AG04450 (cell line): ENCODE measurements at places on chromosomes 2 and 18. TPM values are rescaled to one million over a fixed set of nuclear protein-coding genes. Genes with fewer than 3 reads are reported as not detected.

DOK6 gene
- polyA plus RNA-seq, result 0.16 and 0.36 TPM in 2 replicates

MAP2 gene
- polyA plus RNA-seq, result 0.69 and 1.1 TPM in 2 replicates

SPATA3 gene
- polyA plus RNA-seq, result not detected in 2 replicates

D2HGDH gene
- polyA plus RNA-seq, result 7.3 and 9.5 TPM in 2 replicates

KLHL14 gene
- not detected in 2 replicates for polyA plus RNA-seq

NMUR1 gene
- polyA plus RNA-seq, result not detected in 2 replicates

CLEC4F gene
- polyA plus RNA-seq, result not detected in 2 replicates

C2orf80 gene
- polyA plus RNA-seq, result not detected in 2 replicates

SRBD1 gene
- polyA plus RNA-seq, result 7.2 and 8.7 TPM in 2 replicates
